ENCODE measurements at places on chromosomes 6 and 20. TPM values are rescaled to one million over a fixed set of nuclear protein-coding genes. Genes with fewer than 3 reads are reported as not detected.

The PLEKHG1 gene
- 30.8 TPM for polyA plus RNA-seq

The PRKN gene
- polyA plus RNA-seq: 3.7 TPM

The TBX18 gene
- polyA plus RNA-seq: 0.27 TPM

DNA sequence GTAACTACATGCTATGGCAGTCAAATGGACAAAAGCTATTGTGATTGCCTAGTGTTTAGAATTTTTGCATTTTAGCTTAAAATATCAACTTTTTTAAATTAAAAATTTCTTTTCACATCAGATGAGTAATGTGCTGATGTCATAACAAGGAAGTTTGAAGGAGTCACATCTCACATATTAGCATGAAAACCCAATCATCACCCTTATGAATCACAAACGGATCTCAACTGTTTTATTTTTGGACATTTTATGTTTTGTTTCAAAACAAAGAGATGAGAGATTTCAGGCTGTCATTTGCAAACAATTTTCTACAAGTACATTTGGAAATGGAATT lies 53.6 kb upstream of the TRERF1 start:
- no peaks in the 10 kb centered on the region for H3K36me3 ChIP-seq
- DNase-seq: no peak
- no peaks in the 10 kb centered on the region for H3K4me1 ChIP-seq
- no peak overlapping the region for H3K4me3 ChIP-seq
- H3K27me3 ChIP-seq: no peaks in the 10 kb centered on the region
- no peak overlapping the region for H3K27ac ChIP-seq

The BCAS1 gene
- 0.44 TPM for polyA plus RNA-seq

Measured in left lung (tissue), 14 donors.